ACHN (cell line): ENCODE measurements at places on chromosomes 4 and X.

GRCh38 chr4:54723820-54724219, 66.1 kb downstream of the KIT start:
- no peak for DNase-seq

DNA sequence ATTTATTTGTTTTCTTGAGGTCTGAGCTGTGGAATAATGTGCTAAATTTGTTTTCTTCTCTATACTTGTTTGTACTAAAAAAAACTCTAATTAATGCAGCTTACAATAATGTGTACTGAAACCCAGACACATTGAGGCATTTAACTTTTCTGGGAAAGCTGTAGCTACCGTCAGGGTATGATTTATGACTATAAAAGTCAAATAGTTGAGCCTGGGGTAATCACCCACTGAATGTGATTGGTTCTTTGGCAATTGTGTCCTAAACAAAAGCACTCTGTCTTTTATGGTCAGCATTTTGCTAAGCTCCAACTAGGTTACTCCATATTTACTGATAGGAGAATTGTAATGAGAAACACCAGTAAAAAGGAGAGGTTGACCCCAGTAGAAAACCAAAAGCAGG, 65.9 kb upstream of the CBLL2 start:
- no peak for DNase-seq

- DNase-seq = peak; percentile 22
Measured at GRCh38 chr4:118557298-118557851, 127.8 kb upstream of the METTL14 start.

- peak; percentile 29 for DNase-seq
Measured at GRCh38 chr4:118682928-118683327, 2.3 kb upstream of the METTL14 start.

- DNase-seq = peak; percentile 14
Measured at GRCh38 chr4:150960079-150960478, 55.0 kb downstream of the LRBA start.

DNA sequence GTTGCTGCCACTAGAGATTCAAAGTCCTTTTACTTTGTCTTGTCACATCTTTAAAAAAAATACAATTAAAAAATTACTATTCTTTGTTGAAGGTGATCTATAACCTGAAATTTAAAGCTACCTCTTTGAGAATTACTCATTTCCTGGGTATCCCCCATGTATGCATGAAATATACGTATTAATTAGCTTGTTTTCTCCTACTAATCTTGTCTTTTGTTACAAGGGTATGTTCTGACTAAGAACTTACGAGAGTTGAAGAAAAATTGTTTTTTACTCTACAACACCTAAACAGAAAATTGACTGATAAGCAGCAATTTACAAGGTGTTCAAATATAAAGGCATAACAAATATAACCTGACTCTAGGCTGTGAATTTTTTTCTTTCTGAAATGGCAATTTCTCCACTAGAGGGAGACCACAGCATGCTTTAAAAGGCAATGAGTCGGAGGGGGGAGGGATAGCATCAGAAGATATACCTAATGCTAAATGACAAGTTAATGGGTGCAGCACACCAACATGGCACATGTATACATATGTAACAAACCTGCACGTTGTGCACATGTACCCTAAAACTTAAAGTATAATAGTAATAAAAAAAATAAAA, 249.6 kb downstream of the OPHN1 start:
- peak; percentile 42 for DNase-seq

DNA sequence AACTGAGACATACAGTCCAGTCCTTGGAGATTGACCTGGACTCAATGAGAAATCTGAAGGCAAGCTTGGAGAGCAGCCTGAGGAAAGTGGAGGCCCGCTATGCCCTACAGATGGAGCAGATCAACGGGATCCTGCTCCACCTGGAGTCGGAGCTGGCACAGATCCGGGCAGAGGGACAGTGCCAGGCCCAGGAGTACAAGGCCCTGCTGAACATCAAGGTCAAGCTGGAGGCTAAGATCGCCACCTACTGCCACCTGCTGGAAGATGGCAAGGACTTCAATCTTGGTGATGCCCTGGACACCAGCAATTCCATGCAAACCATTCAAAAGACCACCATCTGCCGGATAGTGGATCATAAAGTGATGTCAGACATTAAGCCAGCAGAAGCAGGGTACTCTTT, 20.4 kb upstream of the FRMPD3 start:
- peak; percentile 29 for DNase-seq

DNA sequence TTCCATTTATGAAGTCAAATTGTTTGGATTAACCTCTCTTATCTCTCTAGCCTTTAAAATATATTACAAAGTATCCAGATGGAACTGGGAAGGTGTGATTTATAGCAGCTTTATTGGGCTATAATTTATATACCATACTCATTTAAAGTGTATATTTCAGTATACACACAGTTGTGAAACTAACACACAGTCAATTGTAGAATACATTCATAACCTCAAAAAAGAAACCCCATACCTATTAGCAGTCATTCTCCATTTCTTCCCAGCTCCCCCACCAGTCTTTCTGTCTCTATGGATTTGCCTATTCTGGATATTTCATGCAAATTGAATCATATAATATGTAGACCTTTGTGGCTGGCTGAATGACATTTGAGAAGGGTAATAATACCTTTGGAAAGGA, 7.6 kb upstream of the NAP1L5 start:
- no peak for DNase-seq

GRCh38 chrX:5733501-5733900, 495.2 kb downstream of the NLGN4X start:
- DNase-seq = no peak

DNA sequence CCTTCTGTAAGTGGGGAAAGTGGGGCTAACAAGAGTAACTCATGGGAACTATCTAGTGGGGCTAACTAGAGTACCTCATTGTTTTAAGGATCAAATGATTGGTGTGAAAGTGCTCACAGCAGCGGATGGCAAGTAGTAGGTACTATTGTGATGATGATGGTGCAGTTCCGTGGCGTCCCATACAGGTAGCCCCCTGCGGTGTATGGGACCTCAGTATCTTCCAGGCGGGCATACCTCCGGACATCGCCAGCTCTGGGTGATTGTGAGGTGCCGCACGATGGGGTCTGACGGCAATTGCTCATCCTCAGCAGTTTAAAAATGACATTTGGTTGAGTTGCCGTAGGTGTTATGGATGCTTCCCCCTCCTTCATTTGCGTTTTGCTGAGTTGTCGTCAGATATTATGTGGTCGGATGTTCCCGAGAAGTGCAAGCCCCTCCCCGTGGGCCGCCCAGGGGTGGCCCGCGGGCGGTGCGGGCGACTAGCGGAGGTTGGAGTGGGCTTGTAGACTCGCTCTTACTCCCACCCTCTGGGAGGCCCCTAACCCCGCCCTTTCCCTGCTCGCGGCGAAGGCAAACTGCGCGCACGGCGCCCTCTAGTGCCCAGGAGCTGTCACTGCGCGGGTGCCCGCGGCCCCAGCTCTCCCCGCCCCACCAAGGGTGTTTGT, 18.3 kb upstream of the GPR101 start:
- peak; percentile 40 for DNase-seq

DNA sequence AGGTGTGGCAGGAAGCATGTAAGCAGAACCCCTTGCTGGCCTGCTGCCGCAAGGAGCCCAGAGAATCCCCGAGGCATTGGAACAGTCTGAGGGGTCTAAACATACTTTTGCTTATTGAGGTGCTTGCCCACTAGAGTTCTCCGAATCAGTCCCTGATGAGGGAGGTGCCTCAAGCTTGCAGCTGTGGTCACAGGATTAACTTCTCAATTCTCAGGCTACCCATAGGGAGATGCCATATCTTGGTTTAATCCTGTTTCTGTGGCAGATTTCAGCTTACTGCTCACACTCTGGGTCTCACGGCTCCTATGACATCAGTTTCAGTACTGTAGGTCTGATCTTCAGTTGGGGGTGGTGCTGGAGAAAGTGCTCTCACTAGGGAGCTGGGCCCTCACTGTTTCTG, 39.9 kb downstream of the CCNG2 start:
- DNase-seq = no peak

GRCh38 chrX:150200361-150200760, 162.8 kb upstream of the MAMLD1 start:
- DNase-seq = peak; percentile 0
